Activated T-helper 2 cell treated with anti-CD3 and anti-CD28 coated beads, Interferon-gamma antibody, Interleukin-2, Interleukin-4, amounts not matched to agents 10 μg/mL and 5 μg/mL and 100 μg/mL, durations not matched to agents 14 hours and 24 hours and 36 hours (primary cell): ENCODE measurements at places on chromosomes 13 and 19. TPM values are rescaled to one million over a fixed set of nuclear protein-coding genes. Genes with fewer than 3 reads are reported as not detected.
A peak's percentile ranks its signal among the peaks of the same experiment; 100 is the strongest.

ZNF30 gene
- total RNA-seq: 3.3 and 3.5 TPM in 2 replicates

GRCh38 chr13:32600890-32601289, 14.6 kb downstream of the PDS5B start:
- no peak overlapping the region for H3K27ac ChIP-seq
- H3K36me3 ChIP-seq: peaks cover 51% of the 10 kb centered on the region
- no peaks in the 10 kb centered on the region for H3K27me3 ChIP-seq
- peaks cover 11% of the 10 kb centered on the region for H3K4me1 ChIP-seq
- no peak overlapping the region for H3K4me3 ChIP-seq
- no peak for DNase-seq

DNA sequence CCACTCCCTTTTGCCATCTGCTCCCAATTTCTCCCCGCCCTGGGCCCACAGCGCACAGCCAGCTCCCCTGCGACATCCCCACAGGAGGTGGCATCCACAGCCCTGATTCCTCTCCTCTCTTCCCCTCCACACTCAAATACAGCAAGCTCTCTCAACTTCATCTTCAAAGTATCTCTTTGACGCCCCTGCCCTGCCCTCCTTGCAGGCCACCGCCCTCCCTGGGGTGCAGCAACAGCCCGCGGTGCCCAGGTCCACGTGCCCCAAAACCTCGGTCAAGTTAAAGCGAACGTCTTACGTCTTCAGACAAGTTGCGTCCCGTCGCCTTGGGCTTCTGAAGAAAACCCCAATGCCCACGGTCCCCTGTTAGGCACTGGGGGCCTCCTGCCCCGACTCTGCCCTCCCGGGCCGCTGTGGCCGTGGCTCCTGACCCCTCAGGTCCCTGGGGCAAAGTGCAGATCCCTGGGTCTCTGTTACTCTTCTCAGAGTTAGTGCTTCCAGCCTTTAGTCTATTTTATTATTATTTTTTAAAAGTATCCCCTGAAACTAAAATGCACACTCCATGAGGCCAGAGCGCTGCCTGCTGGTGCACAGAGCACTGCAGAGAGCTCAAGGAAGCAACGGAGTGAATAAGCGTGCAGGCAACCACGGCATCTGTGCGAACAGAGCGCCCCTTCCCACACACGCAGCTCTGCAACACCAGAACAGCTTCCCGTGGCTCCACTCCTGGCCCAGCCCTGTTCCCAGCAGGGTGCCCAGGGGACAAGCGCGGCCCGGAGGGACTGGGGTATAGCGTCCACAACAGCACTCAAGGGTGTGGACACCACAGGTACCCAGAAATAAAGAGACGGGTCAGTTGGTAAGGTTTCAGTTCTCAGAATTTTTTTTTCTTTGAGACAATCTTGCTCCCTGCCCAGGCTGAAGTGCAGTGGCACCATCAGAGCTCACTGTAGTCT, 26.4 kb downstream of the IL17D start:
- no peaks in the 10 kb centered on the region for H3K4me1 ChIP-seq
- H3K4me3 ChIP-seq: no peak overlapping the region
- no peaks in the 10 kb centered on the region for H3K36me3 ChIP-seq
- no peak for DNase-seq
- H3K27me3 ChIP-seq: no peaks in the 10 kb centered on the region

GRCh38 chr13:85028035-85028434, 771.2 kb downstream of the SLITRK6 start:
- H3K27me3 ChIP-seq: no peaks in the 10 kb centered on the region
- no peaks in the 10 kb centered on the region for H3K36me3 ChIP-seq
- H3K4me3 ChIP-seq: no peak overlapping the region

DNA sequence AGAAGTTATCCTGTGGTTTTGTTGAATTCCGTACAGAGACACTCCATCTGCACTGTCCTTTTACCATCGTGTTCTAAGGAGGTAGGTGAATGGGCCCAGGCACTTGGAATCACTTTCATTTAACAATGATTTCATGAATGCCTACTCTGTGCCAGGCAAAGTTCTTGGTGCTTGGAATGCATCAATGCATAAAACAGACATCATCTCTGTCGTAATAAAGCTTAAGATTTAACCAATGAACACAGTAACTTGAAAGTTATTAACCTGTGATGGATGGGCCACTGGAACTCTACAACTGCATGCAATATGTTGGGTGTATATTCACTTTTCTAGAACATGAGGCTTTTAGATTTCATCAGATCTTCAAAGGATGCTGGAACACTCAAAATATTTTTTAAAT, 14.1 kb upstream of the STARD13 start:
- DNase-seq: no peak
- no peaks in the 10 kb centered on the region for H3K27me3 ChIP-seq
- H3K4me3 ChIP-seq: no peak overlapping the region
- no peaks in the 10 kb centered on the region for H3K4me1 ChIP-seq
- H3K36me3 ChIP-seq: no peaks in the 10 kb centered on the region
- no peak overlapping the region for H3K27ac ChIP-seq

DNA sequence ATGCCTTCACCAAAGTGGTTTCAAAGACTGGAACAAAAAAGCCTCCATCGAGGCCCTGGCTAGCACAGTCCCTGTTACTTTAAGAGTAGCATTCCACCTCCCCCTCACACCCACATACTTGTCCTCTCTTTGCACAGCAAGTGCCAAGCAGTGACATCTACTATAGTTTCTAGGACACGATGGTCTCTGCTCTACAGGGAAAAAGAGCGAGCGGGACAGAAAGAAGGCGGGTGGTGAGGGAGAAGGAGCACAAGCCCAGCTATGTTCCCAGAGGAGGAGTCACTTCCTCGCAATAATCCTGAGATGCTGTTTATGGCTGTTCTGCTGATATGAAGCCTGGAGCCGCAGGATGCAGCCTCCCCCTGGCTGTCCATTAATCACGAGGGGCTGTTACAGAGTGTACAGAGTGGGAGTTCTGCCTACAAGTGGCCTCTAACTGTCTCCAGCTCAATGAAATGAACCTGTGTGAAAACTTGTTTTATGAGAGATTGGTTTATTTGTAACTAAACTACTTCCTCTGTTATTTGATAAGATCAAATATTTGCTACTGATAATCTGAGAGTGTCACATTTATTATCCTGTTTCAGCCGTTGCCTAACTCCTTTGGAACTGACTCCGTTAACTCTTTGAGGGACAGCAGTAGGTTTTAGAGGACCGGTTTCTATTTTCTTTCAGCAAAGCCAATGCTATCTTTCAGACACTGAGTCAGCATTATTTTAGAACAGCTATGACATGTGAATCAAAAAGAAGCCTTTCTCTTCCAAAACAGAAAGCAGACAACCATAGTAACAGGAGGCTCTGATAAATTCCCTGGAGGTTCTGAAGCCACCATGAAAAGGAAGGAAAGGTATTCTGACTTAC, 208.0 kb downstream of the SPRY2 start:
- H3K4me1 ChIP-seq: no peaks in the 10 kb centered on the region
- no peaks in the 10 kb centered on the region for H3K27me3 ChIP-seq
- no peak overlapping the region for H3K27ac ChIP-seq

- peaks cover 31% of the 10 kb centered on the region for H3K4me1 ChIP-seq
- H3K27me3 ChIP-seq: peaks cover 8% of the 10 kb centered on the region
- no peaks in the 10 kb centered on the region for H3K36me3 ChIP-seq
- DNase-seq: no peak
- H3K4me3 ChIP-seq: peak overlapping the region; percentile 26
- H3K27ac ChIP-seq: peak overlapping the region; percentile 64
Observed at GRCh38 chr19:44692379-44692721, 6.6 kb upstream of the CEACAM16 start.

GPC6 gene
- total RNA-seq: not detected in 2 replicates

DNA sequence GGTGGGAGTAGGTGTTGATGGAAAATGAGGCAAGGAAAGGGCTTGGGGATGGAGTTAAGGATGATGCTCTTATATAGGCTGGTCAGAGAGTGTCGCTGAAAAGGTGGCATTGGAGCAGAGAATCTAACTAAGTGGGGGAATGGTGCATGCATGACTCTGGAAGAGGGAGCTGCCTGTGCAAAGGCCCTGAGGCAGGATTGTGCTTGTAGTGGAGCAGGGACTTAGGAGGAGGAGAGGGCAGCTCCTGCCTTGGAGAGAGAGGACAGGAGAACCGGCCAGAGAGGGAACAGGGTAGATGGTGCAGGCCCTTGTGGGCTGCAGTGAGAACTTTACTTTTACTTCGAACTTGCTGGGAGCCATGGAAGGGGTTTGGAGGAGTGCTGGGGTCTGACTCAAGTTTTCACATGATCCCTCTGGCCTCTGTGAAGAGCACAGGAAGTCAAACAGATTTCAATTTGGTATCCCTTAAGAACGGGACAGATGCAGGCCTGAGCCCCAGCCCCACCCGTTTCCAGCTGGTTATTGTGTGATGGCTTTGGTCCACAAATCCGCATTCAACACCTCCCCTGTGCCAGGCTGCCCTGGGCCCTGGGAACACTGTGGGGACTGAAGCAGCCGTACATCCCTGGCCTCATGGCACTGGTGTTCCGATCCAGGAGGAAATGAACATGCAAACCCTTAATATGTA, 7.0 kb downstream of the AP2A1 start:
- H3K27ac ChIP-seq: peak overlapping the region; percentile 48
- no peaks in the 10 kb centered on the region for H3K4me1 ChIP-seq
- H3K36me3 ChIP-seq: peaks cover 9% of the 10 kb centered on the region
- no peak for DNase-seq
- H3K4me3 ChIP-seq: no peak overlapping the region

GRCh38 chr19:18504886-18505610, 16.8 kb downstream of the ELL start:
- DNase-seq: no peak
- H3K27ac ChIP-seq: peak overlapping the region; percentile 14
- H3K4me3 ChIP-seq: no peak overlapping the region
- no peaks in the 10 kb centered on the region for H3K36me3 ChIP-seq
- H3K27me3 ChIP-seq: no peaks in the 10 kb centered on the region

- no peaks in the 10 kb centered on the region for H3K4me1 ChIP-seq
- no peaks in the 10 kb centered on the region for H3K36me3 ChIP-seq
- DNase-seq: no peak
- no peaks in the 10 kb centered on the region for H3K27me3 ChIP-seq
- H3K4me3 ChIP-seq: no peak overlapping the region
- H3K27ac ChIP-seq: no peak overlapping the region
Observed at GRCh38 chr19:18951721-18952281, 10.8 kb upstream of the HOMER3 start.

TYROBP gene
- 0.39 TPM in 1 of 2 replicates, not detected in the other for total RNA-seq

DNA sequence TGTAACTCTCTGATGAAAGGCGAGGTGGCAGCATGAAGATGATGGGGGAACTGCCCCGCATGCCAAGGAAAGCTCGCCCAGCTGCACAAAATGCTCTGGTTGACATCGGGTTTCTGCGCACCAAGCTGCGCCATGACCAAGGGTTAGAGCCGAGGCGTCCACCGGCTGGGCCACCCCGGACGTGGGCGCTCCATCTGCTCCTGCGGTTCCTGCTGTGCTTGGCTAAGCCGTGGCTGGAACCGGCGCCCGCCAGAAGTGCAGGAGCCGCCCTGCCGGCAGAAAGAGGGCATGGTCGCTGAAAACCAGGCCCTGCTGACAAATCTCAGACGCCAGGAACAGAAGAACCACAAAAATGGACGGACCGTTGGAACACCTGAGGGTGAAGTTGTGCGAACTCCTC, 57.9 kb downstream of the ZNF100 start:
- H3K27me3 ChIP-seq: no peaks in the 10 kb centered on the region
- H3K27ac ChIP-seq: no peak overlapping the region
- H3K36me3 ChIP-seq: no peaks in the 10 kb centered on the region
- DNase-seq: no peak
- no peak overlapping the region for H3K4me3 ChIP-seq
- no peaks in the 10 kb centered on the region for H3K4me1 ChIP-seq

LGI4 gene
- total RNA-seq: 0.27 TPM in 1 of 2 replicates, not detected in the other
